Kidney epithelial cell (primary cell): ENCODE measurements at places on chromosomes 4 and X.

GRCh38 chrX:47145395-47146120 is 537 bp downstream of the RBM10 start:
- DNase-seq: no peak

- DNase-seq: no peak
Measured at GRCh38 chr4:15197005-15197404, 194.7 kb downstream of the CPEB2 start.

DNA sequence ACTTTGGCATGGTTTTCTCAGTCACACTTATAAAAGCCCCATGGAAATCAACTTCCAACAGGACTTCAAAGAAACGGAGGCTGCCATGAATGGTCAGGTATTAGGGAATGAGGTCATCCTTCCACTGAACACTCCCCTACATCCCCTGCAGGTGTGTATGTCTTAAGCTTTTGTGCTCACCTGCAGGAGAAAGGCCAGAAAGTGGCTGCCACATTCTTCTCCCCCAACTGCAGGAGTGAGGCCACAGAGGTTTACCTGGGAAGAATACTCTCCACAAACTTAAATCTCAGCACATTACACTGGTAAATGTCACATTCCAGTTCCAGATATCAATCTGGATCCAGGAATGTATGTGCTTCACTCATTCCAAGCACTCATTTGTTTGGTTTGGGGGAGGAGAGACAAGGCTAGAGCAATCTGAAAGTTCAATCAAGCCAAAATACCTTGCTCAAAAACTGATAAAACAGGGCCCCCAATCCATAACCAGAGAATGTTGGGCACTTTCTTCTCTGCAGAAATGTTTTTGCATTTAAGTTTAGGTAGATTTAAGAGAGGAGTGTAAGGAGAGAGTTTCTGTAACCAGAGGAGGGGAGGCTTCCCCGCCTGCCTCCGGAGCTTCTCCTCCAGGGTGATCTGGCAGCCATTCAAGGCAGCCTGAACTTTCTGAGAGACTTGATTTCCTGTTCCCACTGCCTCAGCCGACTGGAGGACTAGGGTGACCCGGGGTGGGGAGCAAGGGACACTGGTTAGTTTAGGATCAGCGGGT is 15.4 kb downstream of the FAM9C start:
- DNase-seq: no peak

DNA sequence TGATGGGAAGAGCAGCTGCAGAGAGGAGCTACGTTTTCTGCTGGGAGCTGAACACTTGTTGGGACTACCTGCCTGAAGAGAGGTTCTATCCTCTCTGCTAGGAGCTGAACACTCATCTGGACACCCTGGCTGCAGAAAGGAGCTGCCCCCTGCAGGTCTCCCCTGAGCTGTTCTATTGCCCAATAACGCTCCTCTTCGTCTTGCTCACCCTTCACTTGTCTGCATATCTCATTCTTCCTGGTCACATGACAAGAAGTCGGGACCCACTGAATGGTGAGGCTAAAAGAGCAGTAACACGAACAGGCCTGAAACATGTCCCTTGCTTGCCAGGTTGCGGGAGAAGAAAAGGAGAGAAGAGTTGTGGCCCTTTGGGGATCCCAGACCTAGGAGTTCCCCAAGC is 27.8 kb downstream of the NAA11 start:
- no peak for DNase-seq

DNA sequence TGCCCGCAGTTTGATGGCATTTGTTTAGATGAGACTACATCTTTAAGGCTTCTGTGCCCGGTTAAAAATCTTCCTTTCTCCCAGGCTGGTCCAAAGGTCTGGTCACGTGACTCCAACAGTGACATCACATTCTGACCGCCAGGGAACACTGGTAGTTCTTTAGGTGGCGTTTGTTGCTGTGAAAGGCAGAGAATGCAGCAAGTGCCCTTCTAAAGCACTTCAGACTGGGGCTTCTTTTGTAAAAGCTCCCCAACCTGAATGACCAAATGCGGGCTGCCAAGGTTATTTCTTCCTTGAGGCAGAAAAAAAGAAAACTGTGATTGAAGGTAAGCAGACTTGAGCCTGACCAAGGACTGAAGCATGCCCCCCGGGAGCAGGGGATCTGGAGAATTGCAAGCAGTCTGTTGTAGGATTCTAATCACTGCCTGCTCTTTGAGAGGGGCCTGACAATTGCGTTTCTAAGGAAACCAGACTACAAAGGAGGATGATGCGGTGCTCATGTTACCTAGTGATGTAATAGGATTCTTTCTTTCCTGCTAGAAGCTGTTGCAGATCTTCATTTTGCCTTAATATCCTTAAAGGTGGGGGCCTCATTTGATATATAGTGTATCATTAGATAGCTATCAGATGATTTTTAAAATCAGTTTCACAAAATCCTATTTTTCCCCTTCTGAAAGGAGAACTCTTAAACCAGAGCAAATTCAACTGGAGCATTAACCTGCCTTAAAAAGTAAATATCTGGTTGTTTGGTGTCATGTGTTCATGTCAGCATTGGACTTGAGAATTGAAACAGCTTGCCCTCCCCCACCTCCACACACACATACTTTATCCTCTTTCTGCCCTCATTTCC is 133.1 kb downstream of the AKAP4 start:
- DNase-seq: no peak

DNA sequence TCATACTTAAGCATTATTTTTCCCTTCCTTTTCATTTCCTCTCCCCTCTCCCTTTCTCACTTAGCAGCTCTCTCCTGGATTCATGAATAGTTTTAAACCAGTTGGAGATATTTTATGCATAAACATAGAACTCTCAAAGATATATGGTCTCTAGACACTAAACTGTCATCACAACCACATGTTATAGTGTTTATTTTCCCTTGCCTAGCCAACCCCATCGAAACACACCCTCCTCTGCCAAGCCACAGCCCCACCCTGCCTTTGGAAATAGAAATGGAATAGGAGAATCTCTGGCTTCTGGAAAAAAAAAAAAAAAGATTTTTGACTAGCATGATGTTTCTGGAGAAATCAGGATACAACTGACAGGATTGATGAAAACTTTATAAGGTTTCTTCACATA is 64.8 kb upstream of the RBPJ start:
- no peak for DNase-seq

GRCh38 chr4:129604632-129605255 is 508.8 kb downstream of the C4orf33 start:
- DNase-seq: no peak

- DNase-seq: no peak
Measured at GRCh38 chr4:93870876-93871458, 42.4 kb downstream of the ATOH1 start.

GRCh38 chrX:152992115-152992514 is 1.8 kb downstream of the PNMA5 start:
- DNase-seq: no peak

DNA sequence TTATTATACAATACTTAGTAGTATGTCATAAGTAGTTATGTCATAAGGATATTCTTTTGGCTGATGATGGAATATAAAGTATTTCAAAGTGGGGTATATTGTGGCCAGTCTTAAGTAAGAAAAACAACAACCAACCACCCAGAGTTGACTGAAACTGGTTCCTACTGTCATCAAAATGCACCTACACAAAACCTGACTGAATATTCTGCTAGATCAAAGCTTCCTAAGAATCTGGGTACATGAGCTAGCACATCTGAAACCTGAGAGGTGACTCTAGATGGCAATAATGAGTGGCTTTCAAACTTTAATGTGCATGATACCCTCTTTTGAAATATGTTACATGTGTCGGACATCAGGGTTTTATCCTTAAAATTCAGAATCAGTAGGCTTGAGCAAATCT is 60.4 kb downstream of the REELD1 start:
- no peak for DNase-seq

DNA sequence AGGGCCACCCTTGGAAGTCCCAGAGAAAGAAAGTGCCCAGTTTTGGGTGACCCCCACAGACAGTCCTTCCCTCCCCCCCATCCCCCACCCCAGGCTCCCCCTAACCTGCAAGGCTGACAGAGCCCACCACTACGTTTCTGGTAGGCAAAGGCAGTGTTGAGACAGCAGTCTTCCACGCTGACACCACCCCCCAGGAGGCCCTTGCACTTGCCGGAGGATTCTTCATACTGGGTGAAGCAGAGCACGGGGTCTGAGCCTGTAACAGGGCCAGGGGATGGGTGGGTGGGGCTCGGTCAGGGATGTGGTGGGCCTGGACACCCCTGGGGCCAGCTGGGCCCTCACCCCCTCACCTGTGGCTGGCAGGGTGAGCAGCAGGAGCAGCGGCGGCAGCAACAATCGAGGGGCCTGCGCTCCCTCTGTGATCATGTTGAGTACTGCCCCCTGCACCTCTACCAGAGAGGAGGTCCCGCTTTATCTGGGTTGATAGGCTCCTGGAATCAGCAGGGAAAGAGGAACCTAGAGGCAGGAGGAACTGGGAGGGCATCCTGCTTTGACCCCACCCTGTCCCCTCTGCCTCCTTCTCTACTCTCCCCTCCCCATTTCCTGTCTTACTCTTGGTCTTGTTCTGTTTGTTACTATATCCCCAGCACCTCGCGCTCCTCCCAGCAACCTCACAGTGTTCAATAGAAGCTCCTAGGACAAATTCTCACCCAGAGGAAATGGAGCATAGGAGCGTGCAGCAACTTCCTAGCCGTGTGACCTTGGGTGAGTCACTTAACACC is at the start of gene CFP:
TSS of gene CFP (minus strand) at position 512 of the 782 bp plus-strand sequence. CDS start at position 426, 86 bp downstream.
- DNase-seq: no peak

GRCh38 chr4:68451246-68452211 is 4.3 kb downstream of the TMPRSS11E start:
- DNase-seq: peak; percentile 49

DNA sequence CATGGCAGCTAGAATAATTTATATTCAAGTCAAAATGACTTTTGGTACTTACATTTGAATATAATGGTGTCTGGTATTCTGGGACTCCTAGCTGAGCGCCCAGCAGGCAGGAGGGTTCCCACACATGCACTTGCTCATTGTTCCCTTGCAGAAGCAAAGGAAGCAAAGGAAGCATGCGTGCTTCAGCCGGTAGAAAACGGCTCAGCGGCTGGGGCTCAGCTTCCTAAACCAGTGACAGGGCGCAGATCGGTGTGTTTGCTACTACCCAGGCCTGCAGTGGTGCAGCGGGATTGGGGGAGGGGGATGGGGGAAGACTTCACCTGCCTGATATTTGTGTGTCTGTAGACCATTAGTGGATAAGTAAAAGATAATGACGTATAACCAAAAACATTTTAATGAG is 978.3 kb upstream of the TENM3 start:
- no peak for DNase-seq

GRCh38 chrX:47384502-47384901 is 14.1 kb downstream of the ZNF157 start:
- peak; percentile 25 for DNase-seq
